ENCODE measurements at places on chromosomes 12 and 14.

DNA sequence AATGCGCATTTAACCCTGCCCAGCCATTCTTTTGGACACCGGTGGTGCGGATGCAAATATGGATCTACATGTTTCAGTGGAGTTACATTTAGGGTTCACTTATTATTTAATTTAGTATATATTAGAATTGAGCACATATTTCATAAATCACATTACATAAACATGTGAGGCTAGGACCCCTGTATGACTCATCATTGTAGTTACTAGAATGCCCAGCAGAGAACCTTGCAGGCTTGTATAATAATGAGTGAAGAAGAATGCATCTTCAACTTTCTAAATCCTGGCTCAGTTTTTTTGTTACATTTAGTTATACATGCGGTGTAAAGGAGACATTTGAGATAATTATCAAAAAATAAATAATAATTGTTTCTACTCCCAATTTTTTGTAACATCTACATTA is 369.0 kb downstream of the ATP23 start:
- DNase-seq, result no peak

DNA sequence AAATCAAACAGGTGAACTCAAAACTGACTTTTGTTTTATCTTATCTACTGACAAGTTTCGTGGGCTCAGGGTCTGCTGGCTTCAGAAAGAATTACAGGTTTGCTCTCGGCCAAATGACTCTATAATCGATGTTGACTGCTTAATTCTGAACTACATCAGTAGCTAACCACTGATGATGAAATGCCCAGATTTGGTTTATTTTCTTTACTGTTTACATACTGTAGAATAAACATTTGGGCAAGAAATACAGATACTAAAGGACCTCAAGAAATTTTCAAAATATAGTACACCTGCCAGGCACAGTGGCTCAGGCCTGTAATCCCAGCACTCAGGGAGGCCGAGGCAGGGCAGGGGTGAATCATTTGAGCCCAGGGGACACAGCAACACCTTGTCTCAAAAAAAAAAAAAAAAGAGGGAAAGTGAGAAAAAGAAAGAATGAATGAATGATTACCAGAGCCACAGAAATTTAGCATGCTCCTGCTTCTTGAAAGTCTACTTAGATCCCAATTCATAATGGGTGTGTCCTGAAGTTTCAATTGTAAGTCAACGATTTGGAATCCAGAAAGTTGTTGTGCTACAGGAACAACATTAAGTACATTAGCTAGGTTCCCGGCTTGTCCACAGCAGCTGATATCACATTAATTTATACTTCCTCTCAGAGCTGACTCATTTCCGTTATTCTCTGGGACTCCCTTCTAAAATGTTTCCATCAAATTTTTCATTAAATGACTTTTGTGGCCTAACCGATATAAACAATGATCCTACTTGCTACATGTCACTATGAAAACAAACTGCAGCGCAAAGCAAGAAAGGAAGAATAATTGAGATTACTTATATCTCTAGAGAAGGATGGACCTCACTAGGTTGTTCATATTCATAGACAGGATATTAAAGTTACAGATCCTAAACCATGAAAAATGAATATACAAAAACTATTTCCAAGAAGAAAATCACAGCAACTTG is 134.3 kb downstream of the MED13L start:
- peak; percentile 60 for DNase-seq

- no peak for DNase-seq
Observed at GRCh38 chr12:47111392-47111778, 31.6 kb upstream of the AMIGO2 start.

- DNase-seq, result no peak
Observed at GRCh38 chr12:5416571-5416970, 15.3 kb upstream of the NTF3 start.

DNA sequence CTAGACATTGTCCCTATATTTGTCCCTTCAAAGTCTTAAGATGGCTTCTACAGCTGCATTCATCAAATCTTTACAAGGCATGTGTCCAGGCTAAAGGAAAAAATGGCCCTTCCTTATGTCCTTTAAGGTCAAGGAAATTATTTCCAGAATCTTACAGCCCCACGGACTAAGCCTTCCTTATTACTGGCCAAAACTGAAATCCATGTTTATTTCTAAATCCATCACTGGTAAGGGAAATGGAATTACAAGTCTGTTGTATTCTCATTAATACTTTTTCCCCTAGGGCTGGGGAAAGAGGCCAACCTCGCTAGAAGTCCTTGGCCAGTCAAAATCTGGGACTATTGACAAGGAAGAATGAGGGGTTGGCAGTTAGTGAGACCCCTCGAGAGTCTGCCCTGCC is 252.5 kb downstream of the TMEM132C start:
- DNase-seq, result no peak

DNA sequence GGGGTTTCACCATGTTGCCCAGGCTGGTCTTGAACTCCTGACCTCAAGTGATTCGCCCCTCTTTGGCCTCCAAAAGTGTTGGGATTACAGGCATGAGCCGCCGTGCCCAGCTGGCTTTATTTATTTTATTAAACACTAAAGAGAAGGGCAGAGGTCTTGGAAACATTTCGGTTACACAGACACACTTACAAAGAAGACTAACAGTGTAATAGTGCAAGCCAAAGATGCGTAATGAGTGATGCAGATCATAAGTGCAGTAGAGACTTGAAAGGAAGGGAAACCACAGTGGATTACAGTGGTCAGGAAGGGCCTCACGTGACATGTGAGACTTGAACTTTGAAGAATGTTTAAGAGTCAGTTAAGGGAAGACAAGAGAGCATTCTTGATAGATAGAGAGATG is 33.9 kb upstream of the CDK17 start:
- DNase-seq, result peak; percentile 59

DNA sequence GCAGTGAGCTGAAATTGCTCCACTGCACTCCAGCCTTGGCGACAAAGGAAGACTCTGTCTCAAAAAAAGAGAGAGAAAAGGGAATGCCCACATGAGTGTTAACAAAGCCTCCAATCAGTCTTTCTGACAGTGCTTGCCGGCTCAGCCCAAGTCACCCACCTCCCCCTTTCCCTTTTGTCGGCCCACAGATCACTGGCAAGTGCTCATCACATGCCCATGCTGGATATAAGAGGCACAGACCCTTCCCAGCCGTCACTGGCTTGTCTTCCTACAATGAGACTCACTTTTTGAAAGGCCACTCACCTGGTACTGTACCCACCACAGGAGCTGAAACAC is 70.8 kb downstream of the CCDC88C start:
- no peak for DNase-seq

DNA sequence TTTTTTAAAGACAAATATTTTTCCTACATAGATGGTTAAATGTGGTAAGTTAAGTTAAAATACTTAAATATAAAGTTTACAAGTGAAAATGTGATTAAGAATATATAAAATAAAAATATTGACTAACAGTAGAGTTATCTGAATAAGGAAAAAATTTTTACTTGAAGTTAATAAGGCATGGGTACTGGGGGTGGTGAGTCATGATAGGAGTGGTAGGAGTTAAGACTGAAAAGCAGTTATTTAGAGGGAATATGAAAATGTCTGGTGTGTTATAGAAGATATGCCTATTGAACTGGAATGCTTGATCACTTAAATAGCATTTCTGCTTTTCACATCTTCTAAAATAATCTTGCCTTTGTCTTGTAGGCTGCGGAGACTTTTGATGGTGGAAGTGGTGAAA is 68.7 kb downstream of the CCDC91 start:
- DNase-seq, result no peak

GRCh38 chr12:92049403-92049802 is 96.2 kb downstream of the BTG1 start:
- no peak for DNase-seq

- no peak for DNase-seq
Observed at GRCh38 chr12:69880571-69880970, 55.5 kb downstream of the MYRFL start.

DNA sequence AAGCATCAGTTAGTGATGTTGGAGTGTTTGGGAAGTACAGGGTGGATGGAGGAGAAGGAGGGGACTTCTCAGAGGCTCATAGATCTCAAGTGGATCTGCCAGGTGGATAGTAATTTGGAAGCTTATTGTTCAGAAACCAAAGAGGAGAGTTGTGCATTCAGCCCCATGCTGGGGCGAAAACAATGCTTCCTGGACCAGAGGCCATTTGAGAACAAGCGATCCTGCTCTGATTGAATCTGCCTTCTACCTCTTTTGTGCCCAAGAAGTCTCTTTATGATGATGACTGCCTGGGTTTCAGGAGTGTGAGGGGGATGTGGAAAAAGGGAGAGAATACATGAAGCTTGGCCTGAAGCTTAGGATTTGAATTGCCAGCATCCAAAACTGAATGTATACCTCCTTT is 110.8 kb upstream of the SRRM4 start:
- no peak for DNase-seq

DNA sequence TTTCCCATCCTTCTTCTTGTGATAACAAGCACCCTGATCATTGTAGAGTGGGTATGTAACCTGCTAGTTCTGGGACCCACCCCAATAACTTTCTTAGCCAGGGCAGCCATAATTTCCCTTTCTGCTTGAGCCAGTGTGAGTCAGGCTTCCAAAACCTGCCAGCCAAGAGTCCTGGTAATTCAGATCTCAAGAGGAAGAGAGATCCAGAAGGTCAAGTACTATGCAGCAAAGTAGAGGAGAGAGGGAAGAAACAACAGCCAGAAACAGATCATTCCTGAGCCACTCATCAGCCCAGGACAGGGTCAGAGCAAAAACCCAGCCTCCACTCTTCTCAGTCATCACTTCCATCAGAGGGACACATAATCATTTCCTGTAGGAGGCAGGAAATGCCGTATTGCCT is 182.0 kb downstream of the DICER1 start:
- no peak for DNase-seq

DNA sequence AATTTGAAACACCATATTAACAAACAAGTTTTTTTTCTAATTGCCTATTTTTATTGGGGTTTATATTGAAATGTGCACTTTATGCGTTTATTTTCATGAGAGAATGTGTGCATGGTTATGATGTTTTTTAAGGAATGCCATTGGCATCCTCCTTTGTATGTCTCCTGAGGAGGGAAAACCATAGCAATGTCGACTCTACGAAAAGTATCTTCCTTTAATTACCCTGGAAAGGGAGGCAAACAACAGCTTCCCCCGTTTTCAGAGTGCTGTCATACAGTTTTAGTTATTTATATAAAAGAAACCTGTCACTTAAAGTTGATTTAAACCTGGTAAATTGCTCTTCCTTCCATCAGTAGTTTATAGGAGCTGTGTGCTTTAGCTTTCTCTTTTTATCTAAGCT is 117.4 kb downstream of the PLEKHA5 start:
- DNase-seq, result no peak

- no peak for DNase-seq
Observed at GRCh38 chr12:89173096-89173495, 179.2 kb downstream of the DUSP6 start.

- no peak for DNase-seq
Observed at GRCh38 chr14:76640923-76641395, 120.3 kb upstream of the VASH1 start.

GRCh38 chr12:59803735-59804134 is 207.9 kb downstream of the SLC16A7 start:
- no peak for DNase-seq

DNA sequence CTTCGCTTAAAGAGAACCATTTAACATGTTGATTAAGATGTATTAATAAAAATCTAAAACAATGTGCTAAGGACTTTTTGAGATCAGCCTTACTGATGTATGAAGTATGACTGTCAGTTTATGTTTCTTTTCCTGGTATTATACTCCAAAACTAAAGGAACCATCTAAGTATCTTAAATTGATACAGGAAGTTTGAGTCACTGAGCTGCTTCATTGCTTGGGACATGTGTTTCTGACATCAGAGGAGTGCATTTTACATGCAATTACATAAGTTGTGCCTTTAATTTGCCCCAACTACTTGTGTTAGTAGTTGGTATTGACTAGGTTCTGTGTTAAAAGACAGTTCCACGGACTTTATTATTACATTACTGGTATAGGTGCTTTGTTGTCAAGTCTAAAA is 50.9 kb downstream of the PROX2 start:
- DNase-seq, result no peak
